ENCODE measurements at places on chromosomes 2 and 18.

GRCh38 chr18:46445522-46446313 lies 211.3 kb downstream of the LOXHD1 start:
- no peak for DNase-seq

- no peak for DNase-seq
These were observed 5.0 kb downstream of the MGAT5 start for GRCh38 chr2:134258684-134259388.

- DNase-seq: no peak
These were observed 1484.5 kb upstream of the ZEB2 start for GRCh38 chr2:146004462-146004861.

- no peak for DNase-seq
These were observed 417.5 kb downstream of the ZEB2 start for GRCh38 chr2:144102386-144102785.

- no peak for DNase-seq
These were observed 58.4 kb downstream of the TXNL1 start for GRCh38 chr18:56580026-56580425.

- peak; percentile 22 for DNase-seq
These were observed 88.5 kb upstream of the SH3BP4 start for GRCh38 chr2:234863043-234863934.

DNA sequence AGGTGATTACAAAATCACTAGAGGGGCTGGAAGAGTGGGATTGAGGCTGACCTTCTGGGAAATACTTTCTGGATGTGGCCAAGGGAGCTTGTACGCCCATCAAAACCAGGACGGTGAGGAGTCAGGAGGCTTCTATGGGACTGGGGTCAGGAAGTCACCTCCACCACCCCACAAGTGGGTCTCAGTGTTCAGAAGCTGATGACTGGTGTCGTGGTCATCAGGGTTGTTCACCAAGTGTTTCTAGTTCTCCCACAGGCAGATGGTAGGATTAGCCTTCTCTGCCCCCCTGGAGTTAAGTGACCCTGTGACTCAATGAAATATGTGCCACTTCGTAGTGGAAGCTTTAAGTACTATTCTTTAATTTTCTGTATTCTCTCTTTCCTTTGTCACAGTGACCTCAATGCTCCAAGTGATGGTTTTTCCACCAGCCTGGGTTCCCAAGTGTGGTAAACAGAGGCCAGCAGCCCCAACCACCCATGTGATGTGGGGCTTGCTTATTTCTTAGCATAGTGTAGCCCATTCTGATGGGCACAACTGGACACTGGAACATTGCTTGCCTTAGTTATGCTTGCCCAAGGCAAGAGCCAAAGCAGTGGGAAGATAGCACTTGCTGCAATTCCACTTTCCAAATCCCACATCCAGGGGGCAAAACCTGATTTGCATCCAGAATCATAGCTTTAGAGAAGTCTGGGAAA lies 258.8 kb downstream of the CYP26B1 start:
- DNase-seq: no peak

GRCh38 chr18:13393338-13393737 lies 174.8 kb downstream of the LDLRAD4 start:
- DNase-seq: peak; percentile 26

GRCh38 chr18:49400398-49401072 lies 59.9 kb downstream of the DYM start:
- peak; percentile 58 for DNase-seq

- DNase-seq: no peak
These were observed 208.2 kb downstream of the PRKCE start for GRCh38 chr2:45859682-45860081.

- no peak for DNase-seq
These were observed at the start of gene GPR39 for GRCh38 chr2:132416723-132417395. GPR39 (plus strand) TSS chr2:132416805.

- peak; percentile 32 for DNase-seq
These were observed 229.1 kb upstream of the RBBP8 start for GRCh38 chr18:22703883-22704585.

DNA sequence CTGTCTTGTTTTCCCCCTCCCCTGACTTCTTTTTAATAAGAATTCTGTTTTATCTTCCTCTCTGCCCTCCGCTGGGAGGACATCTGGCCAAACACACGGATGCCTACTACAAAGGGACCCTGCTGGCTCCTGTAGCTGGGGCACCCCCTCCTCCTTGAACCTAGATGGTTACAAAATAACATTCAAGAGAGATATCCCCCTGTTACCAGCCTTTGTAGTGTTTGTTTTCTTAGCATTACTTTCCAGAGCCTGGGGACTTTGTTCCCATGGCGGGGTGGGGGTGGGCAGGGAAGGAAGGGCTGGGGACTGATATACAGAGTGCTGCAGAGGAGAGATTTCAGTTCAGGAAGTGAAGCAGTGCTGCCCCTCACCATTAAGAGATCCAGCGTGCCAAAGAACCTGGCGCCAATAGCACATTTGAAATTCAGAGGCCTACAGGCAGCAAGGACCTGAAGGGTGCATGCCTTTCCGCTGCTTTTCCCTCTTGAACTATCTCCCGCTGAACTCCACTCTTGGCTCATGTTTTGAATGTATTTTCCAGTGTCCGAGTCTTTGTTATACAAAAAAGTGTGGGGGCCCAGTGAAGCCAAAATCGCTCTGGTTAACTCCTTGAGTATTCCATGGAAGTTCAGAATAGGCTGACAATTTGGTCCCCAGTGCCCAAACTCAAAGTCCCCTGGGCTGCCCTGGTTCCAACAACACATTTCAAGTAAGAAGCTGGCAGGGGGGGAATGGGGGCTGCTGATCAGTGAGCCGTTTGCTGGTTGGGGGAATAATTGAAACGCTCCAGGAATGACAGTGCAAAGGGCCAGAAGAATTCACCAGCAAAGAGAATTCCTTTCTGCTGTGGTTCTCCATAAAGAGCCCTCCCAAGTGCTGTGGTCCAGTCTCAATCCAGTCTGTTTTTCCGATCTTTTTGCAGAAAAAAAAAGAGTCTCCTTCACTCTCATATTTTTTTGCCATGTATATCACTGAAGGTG lies 94.8 kb upstream of the THOC1 start:
- DNase-seq: no peak

GRCh38 chr2:237222601-237223041 lies 136.9 kb downstream of the COPS8 start:
- no peak for DNase-seq

GRCh38 chr18:79735071-79735980 lies 55.7 kb downstream of the CTDP1 start:
- no peak for DNase-seq
